ENCODE measurements at places on chromosomes 6 and 20.

GRCh38 chr6:34011264-34011663 is 134.6 kb downstream of the GRM4 start:
- DNase-seq = no peak

GRCh38 chr6:148814082-148814790 is 67.4 kb downstream of the UST start:
- no peak for DNase-seq

- DNase-seq = no peak
Measured at GRCh38 chr6:90179190-90180169, 117.2 kb downstream of the BACH2 start.

- DNase-seq = no peak
Measured at GRCh38 chr6:100353276-100354015, 111.3 kb downstream of the SIM1 start.

GRCh38 chr6:133313068-133313467 is 71.9 kb downstream of the EYA4 start:
- no peak for DNase-seq

DNA sequence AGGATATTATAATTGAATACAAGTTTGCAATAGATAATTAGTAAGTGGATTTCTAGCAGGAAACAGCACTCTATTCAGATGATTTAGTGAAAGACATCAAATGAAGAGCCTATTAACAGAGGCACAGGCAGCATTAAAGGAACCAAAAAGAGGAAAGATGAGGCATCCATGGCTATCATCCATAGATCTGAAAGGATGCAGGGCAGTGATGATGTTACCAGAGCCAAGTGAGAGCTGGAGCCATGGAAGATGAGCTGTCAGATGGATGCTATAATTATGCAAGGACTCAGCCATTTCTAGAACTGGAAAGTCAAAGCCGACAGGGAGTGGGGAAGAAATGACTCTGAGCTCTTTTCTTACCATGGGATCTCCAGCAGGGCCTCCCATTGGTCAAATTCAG is 66.8 kb upstream of the ANKEF1 start:
- no peak for DNase-seq

- no peak for DNase-seq
Measured at GRCh38 chr6:26322645-26323482, 42.1 kb upstream of the BTN3A2 start.

DNA sequence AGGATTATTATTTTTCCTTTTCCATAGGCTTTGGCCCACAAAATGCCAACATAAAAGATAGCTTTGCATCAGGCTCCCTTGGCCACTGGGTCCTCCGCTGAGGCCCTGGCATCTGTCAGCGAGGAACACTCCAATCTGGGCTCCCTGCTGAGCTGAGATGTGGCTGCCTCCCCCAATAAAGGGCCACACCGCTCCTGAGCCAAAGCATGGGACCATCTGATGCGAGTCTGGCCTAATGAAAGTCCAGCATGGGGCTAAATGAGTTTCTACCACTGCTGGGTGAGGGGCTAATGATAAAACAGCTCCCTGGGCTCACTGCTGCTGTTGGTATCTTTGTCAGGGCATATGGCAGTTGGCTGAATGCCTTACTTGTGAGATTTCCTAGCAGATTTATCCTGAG is 817.5 kb upstream of the SLC35B3 start:
- no peak for DNase-seq

GRCh38 chr20:10560686-10561085 is 113.1 kb downstream of the JAG1 start:
- DNase-seq = no peak

GRCh38 chr6:142925575-142926110 is 19.3 kb downstream of the HIVEP2 start:
- no peak for DNase-seq

GRCh38 chr6:147395158-147395557 is 113.3 kb upstream of the SAMD5 start:
- no peak for DNase-seq

DNA sequence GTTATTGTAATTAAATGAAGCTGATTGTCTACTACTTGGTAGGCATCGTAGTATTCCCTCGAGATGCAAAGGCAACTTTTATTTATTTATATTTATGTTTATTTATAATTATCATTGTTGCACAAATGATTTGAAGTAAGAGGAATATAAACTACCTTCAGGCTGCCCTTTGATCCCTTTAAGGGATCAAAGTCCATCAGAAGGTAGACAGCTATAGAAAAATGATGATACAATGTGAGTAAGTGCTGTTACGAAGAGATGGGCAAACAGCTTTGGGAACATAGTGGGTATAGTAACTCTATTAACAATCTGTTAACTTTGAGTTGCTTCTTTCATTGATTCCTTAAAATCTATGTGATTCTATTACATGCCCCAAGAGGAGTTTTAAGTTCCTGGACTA is 512.8 kb upstream of the CITED2 start:
- no peak for DNase-seq

DNA sequence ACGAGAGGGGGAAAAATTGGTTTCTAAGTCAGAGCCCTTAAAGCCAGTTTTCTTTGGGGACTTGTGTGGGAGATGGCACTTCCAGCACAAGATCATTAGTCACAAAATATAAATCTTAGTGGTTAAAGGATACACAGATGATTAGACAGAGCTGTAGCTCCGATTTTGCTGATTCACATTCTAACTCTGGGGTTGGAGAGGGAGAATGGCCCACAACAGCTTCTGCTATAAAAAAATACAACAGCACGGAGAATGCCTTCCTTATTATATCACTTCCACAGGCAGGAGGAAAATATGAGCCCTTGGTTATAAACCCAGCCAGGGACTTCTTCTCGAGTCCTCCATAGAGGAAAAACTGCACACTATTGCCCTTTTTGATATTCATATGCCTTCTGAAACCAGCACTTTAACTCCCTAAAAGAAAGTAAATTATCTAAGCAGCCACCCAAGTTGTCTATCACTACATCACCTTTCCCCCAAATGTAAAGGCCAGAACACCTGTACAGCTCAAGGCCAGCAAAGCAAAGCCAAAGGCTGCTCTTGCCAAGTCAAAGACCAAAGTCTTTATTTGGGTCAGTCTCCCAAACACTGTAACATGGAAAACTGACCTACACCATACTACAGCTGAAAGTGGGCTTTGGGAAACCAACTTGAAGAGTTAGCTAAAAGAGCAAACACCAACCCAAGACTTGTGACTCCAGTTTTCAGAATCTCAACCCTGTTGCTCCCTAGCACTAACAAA is 10.4 kb downstream of the MRPL14 start:
- DNase-seq = no peak

DNA sequence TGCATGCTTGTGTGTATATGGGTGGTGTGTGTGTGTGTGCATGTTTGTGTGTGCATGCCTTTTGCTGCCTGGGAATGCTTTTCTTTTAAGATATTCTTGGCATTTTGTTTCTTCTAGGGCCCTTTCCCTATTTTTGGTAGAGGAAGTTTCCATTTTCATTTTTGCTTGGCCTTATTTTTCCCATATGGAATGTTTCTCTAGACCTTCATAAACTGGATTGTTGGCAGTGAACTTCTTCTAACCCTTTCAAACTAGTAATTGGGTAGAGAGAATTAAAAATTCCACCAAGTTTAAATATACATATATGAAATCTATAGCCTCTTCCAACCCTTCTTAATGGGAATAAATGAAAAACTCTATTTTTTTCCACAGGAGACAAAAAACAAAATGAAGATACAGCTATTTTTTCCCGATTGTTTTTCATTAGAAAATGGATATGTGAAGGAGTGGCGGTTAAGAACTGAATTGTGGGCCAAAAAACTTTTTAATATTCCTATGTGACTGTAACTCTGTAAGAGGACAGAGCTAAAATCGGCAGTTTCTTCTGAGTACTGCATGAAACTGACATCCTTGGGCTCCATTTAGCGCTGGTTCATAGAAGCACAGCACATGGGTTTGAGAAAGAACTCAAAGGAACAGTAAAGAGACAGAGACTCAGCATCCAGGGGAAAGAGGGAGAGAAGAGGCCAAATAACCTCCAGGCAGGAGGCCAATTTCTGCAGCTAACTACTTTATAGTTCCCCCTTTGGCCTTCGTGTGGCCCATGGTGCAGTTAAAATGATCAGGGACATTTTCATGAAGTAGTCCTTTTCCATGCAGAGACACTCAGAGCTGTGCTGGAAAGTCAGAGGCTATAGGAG is 102.1 kb downstream of the TMEM170B start:
- no peak for DNase-seq

GRCh38 chr6:148441454-148441911 is 98.8 kb downstream of the SASH1 start:
- DNase-seq = no peak

GRCh38 chr6:43444036-43444435 is 11.3 kb downstream of the DLK2 start:
- DNase-seq = no peak

DNA sequence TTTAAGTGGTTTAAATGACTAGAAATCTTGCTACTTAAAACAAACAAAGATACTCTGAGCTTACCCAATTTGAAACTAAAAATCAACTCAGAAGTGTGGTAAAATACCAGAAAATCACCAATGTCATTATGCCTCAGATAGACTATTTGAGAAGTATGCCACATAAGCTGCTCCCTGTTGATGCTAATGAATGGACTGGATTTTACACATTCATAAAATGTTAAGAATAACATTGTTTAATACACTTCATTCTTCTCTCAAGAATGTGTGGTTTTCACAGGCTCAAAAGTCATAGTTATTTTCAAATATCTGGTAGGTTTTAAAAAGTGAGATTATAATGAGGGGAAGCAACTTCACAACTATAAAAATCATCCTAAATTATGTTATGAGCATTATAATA is 170.6 kb downstream of the TASP1 start:
- DNase-seq = no peak

- DNase-seq = no peak
Measured at GRCh38 chr6:101150226-101150625, 243.3 kb upstream of the GRIK2 start.

DNA sequence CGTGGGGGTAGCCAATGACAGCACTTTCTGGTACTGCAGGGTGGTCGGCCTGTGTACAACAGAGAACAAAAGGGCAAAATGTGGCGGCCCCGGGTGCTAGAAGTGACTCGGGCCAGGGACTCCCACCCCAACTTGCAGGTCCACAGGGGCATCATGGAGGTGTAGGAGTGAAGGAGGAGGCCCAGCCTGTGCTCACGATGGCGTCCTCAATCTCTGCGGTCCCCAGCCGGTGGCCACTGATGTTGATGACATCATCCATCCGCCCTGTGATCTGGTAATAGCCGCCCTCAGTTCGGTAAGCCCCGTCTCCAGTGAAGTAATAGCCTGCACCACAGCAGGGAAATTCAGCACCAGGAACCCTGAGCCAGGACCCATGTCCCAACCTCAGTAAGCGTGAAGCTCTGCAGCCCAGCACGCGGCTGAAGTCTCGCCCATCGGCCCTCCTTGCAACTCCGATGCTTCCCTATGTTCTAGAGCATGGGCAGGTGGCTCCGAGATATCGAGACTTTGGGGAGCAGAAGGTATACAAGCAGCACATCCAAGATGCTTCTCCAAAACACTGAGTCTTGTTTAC is 20.2 kb upstream of the APMAP start:
- DNase-seq = no peak

DNA sequence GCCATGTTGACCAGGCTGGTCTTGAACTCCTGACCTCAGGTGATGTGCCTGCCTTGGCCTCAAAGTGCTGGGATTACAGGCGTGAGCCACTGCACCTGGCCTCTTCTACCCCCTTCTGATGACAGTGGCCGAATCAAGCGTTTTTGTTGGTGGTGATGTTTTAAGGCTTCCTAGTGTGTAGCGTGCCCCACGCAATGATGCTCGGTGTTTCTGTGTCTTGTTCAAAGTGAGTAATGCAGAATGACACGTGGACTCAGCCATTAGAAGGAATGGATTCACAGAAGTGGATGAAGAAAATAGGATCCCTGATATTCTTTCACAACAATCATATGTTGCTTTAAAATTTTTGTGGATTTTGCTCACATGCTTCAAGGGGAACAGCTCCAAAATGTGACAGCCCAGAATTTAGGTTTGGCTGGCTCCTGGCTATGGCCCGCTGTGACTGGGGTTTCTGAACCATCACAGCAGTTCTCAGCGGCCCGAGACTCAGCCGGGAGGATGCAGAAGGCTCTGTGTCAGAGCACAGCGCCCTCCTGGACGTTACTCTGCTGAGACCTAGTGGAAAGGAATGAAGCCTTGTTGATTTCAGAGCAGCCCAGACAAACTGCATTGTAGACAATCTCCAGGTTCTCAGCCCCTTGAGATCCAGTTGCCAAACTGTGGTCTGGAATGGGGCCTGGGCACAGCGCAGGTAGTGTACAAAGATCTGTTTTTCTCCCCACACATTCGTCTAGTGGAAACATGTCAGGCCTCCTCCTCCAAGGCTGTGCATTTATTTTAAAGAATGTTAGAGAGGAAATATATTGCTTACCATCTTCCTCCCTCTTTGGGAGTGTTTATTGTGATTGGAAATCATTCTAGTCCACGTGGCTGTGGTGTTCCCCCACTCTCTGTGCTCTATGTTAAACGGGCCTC is 57.6 kb upstream of the TIAM2 start:
- no peak for DNase-seq

GRCh38 chr6:158853880-158854213 is 34.7 kb upstream of the EZR start:
- no peak for DNase-seq

DNA sequence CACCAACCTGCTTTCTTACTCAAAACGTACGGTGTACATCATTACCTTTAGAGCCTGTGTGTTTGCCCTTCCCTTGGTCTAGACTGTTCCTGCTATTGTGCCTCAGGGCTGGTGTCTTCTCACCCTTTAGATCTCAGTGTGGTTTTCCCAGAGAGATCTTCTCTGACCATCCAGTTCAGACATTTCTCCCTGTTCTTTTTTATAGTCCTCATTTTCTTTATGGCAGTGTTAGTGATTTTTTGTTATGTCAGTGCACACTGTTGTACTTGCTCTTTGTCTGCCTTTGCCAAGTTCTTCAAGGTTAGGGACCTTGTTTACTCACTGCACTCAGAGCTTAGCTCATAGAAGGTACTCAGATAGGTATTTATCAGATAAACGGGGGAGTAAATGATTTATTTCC is 82.8 kb downstream of the ATRN start:
- DNase-seq = no peak

DNA sequence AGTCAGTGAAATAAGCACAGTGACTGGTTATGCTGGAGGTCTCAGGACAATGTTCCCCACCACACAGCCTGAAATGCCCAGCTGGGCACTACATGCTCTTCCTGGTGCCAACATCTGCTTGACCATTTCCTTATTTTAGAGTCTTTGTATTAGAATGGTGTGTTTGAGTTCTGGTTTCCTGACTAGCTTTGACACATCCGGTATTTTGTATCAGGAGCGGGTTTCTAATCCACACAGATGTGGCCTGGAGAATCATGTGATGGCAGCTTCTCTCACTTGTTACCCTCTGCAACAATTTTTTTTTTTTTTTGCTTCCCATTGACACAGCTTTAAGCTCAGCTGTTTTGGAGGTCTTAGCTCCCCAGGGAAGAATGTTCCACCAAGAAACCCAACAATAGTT is 164.5 kb upstream of the CST7 start:
- DNase-seq = no peak

DNA sequence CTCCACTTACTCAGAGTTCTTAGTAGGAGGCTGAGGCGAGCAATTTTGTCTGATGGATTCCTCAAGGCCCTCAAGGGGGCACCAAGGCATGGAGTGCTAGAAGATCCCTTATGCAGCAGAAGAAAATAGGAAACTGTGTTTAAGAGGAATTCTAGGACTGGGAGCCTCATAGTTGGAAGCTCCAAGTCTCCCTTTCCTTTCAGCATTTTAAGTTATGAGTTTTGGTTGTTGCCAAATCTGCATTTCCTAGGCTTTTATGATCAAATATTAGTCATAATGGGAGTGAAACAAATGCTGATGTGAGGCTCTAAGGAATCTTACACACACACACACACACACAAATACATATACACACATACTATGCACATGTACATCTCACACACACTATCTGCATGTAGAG is 714.0 kb downstream of the UTRN start:
- no peak for DNase-seq

GRCh38 chr6:40807484-40807883 is 220.3 kb upstream of the LRFN2 start:
- no peak for DNase-seq
